ENCODE measurements at places on chromosomes 12 and 14.

GRCh38 chr12:53099071-53099882 lies 1.8 kb downstream of the IGFBP6 start:
- DNase-seq = peak; percentile 87

DNA sequence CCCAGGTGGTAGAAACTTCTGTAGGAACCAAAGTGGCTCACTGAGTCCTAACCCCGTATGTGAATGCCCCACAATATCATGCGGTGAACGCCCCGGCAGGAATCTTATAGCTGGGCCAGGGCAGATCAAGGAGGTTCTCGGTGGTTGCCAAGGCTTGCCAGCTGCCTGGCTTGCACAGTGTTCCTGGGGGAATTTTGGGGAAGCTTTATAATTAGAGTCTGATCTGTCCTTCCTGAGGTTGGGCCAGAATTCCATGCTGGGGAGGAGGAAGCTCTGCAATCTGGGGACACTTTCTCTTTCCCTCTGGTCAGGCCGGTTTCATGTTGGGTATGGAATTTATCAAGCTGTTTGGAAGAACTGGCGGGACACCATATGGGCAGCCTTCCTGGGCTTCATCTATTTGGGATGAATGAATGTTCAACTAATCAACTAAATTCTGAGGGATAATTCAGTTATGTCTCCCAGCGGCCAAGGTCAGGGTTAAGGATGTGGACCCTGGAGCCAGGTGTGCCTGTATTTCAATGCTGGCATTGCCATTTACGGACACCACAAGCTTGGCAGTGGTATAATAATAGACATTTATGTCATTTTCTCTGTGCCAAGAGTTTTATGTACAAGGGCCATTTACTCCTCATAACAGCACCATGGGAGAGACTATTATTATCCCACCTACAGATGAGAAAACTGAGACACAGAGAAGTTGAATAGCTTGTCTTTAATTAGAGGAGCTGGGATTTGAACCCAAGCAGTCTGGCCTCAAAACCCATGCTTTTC lies 54.3 kb downstream of the SVOP start:
- DNase-seq = no peak

DNA sequence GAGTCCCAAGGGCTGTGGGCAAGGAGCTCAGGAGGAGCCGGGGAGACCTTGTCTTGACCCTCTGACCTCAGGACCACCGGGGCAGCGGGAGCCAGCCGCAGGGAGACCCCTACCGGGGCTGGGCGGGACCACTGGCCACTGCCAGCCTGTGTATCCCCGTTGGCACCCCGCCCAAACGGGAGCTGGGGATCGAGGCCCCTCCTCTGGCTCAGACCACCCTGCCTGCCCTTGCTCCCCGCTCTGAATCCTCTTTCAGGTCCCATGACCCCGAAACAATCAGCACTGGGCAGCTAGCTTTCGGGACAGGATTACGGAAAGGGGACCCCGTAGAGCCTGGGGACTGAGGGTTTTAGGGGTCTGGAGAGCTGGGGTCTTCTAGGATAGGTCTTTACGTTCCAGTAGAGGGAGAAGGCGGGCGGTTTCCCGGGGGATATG lies 1.3 kb downstream of the GLI1 start:
- DNase-seq = no peak

- no peak for DNase-seq
These were observed 368.7 kb upstream of the GARIN6 start for GRCh38 chr12:99278899-99279298.

DNA sequence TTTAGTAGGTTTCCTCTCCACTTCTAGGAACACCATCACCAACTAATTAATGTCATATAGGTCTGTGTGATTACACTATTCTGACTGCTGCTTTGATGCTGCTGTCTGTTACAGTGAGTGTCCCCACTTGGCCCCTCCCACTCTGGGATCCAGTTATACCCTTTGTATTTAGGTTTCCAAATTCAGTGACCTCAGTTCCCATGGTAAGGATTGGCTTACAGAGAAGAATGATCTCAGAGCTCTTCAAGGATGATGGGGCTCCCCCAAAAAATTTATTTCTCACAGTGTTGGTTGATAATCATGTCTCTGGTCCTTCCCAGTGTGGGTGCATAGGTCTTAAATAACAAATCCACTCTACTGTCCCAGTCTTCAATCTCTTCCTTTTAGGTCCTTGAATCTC lies 210.0 kb upstream of the MYL2 start:
- DNase-seq = no peak

GRCh38 chr12:71671816-71672215 lies 7.7 kb downstream of the THAP2 start:
- DNase-seq = no peak

GRCh38 chr12:98002887-98003493 lies 512.4 kb upstream of the TMPO start:
- DNase-seq = peak; percentile 48

DNA sequence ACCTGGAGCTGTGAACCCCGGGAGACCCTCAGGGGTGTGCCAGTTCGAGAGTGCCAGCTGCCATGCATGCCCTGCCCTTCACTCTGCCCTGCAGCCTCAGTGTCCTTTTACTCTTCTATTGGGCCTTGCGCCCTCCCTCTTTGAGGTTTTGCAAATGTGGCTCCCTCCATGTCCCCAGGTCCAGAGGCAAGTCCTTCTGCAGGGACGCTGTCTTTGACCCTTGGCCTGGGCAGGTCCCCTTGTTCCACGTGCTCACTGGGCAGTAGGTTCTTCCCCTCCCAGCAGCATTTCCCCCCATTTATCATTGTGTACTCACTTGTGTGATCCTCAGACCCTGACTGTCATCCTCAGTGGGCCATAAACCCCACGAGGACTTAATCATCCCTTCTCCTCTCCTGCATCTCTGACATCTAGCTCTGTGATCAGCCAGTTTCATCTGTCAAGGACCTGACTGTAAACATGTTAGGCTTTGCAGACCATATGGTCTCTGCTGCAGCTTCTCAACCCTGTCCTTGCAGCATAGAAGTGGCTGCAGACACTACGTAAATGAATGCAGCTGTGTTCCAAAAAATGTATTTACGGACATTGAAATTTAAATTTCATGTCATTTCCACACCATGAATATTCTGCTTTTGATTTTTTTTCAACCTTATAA lies 36.6 kb downstream of the TSPAN9 start:
- no peak for DNase-seq

- no peak for DNase-seq
These were observed 241.0 kb upstream of the ATP2B1 start for GRCh38 chr12:89949457-89950195.

GRCh38 chr14:45051180-45051579 lies 32.7 kb upstream of the PRPF39 start:
- DNase-seq = no peak

DNA sequence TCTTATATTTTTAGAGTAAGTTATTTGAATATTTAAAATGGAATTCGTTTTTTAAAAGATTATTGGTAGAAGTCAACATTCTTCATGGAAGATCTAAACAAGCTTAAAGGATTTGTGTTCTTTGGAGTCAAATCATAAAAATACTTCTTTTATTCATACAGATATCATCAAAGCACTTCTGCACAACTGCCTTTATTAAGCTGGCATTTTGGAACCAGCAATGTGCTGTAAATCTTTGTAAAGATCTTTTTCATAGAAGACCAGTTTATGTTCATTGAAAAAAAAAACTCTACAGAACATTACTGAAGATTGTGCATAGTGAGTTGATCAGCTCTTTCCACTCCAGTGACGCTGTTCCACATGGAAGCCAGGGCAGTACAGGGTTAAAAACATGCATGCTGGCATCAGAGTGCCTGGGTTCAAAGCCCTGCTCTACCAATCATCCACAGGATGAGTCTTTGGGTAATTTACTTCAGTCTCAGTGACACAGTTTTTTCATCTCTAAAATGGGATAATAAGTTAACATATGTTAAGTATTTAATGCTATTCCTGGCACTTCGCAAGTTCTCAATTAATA lies 109.6 kb upstream of the SLC38A4 start:
- DNase-seq = no peak

GRCh38 chr12:109275173-109275572 lies 33.9 kb downstream of the FOXN4 start:
- DNase-seq = no peak

GRCh38 chr12:42039176-42039575 lies 105.5 kb downstream of the GXYLT1 start:
- no peak for DNase-seq

GRCh38 chr14:21015312-21015711 lies 9.5 kb downstream of the NDRG2 start:
- no peak for DNase-seq

- no peak for DNase-seq
These were observed 4.7 kb upstream of the CDH24 start for GRCh38 chr14:23062002-23062401.

GRCh38 chr12:68446384-68446783 lies 114.2 kb upstream of the MDM1 start:
- no peak for DNase-seq

DNA sequence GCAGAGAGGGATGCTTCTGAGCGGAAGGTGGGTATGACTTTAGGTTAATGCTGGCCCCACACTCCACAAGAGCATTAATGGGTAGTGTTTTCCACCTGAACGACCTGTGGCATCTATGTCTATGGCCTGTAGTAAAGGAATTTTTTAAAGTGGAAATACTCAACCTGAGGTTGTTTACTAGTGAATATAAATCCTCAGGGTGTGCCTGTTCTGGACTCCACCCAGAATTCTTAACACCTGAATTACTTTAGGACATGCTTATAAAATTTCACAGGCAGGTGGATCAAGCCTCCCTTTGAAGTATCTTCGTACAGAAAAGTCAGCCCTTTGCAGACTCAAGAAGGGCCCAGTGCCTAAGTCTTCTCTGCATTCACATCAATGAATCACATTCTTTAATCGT lies 196.1 kb downstream of the ESR2 start:
- DNase-seq = no peak

DNA sequence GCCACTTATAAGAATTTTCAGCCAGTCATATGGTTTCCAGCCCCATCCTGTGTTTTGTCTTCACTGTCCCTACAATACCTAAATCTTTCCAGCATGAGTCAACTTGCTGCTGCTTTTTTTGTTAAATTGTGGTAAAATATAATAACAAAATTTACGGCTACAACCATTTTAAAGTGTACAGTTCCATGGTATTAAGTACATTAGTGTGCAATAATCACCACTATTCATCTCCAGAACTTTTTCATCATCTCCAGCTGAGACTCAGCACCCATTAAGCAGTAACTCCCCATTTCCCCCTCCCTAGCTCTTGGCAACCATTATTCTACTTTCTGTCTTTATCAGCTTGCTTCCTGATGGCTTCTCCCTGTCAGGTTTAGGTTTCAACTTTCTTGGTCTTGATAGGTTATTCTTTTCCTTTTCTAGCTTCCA lies 39.1 kb downstream of the FRS2 start:
- no peak for DNase-seq

- no peak for DNase-seq
These were observed 250.0 kb upstream of the E2F7 start for GRCh38 chr12:77315407-77315806.

DNA sequence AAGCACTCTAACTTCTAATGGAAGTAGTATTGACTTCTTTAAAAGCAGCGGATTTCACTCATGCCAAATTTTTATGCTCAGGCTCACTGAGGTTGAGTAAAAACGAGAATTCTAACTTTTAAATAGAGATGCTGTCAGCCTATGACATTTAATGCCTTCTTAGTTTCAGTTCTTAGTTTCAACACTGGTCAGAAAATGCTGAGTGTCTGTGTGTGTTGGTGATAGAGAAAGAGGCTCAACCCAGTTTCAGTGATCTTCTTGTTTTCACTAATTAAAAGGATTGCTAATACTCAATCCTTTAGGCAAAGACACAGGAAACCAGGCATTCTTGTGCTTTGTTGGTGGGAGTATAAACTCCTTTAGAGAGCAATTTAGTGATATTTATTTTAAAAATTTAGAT lies 31.0 kb downstream of the PEBP1 start:
- DNase-seq = no peak

DNA sequence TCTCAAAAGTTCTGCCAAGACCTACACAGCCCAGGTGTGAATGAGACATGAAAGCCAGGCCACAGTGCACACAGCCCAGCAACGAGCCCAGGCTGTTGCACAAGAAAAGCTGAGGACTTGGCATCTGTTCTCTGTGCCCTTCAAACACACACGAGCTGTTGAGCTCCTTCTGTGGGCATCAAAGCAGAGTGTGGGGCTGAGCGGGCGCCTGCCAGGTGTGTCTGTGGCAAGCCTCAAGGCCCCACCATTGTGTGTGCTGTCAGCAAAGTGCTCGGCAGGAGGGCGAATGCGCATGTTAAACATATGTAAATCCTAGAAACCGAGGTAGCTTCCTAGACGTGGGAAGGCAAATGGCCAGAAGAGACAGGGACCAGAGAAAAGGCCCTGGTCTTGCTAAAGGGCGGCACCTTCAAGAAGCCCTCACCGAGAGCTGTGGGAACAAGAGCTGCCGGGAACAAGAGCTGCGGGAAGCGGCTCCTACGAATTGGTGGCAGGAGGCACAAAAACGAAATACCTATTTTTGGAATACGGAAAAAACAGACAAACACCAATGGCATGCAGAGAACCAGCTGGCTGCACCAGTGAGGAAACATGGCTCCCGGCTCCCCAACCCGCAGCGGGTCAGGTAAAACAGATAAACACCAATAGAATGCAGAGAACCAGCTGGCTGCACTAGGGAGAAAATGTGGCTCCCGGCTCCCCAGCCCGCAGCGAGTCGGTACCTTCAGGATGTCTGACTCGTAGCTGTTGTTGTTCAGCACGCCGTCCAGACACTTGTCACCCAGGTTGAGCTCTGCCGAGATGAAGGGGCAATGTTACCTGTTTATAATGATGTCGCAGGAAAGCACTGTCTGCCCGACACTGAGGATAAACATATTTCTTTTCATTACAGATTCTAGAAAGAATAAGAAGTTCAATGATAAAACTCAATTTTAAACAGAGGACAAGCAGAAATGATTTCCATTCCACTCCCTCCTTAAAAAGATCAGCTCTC lies 19.0 kb upstream of the GOLGA3 start:
- no peak for DNase-seq

GRCh38 chr14:77141214-77142004 lies at the start of gene ZDHHC22:
TSS of gene ZDHHC22 (minus strand) at chr14:77141791. CDS start at chr14:77139738, 2,053 bp downstream.
- no peak for DNase-seq

DNA sequence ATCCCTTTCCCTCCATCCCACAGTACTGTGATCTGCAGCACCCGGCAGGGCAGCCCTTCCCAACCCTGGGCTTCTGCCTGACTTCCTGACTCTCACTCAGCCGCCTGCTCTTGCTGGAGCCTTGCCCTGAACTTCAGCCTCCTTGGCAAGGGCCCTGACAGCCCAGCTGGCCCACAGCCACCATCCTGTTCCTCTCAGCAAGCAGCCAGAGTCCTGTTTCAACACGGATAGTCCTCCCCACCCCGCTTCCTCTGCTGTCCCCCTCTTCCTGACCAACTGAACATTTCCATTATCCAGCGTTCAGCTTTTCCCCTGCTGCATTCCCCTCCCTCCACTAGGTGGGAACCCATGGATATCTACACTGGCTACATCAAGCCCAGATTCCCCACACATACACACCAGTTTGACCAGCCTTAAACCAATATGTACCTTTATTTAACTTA lies 74.0 kb upstream of the MDM1 start:
- DNase-seq = peak; percentile 49

DNA sequence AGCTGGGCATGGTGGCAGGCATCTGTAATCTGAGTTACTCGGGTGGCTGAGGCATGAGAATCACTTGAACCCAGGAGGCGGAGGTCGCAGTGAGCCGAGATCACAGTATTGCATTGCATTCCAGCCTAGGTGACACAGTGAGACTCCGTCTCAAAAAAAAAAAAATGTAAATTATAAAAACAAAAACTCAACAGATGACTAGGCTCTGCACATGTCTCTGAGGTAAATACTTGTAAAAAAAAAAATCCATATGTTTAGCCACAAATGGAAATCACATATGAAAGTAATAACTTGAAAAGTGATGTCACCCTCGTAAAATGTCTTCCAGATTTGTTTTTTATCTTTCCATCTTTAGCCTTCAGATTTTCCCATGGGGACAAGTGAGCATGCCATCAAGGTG lies 85.0 kb downstream of the KICS2 start:
- DNase-seq = no peak

GRCh38 chr12:128920468-128920867 lies 67.2 kb downstream of the GLT1D1 start:
- DNase-seq = no peak

All from renal pelvis (tissue), 12 donors.